Bladder microvascular endothelial cell (primary cell): ENCODE measurements at places on chromosomes 12 and 14. TPM values are rescaled to one million over a fixed set of nuclear protein-coding genes. Genes with fewer than 3 reads are reported as not detected.

KCNK13 gene
- total RNA-seq, result not detected in 2 replicates

MED6 gene
- 13.4 and 26.1 TPM in 2 replicates for total RNA-seq

TAS2R50 gene
- total RNA-seq, result 1.1 and 9.0 TPM in 2 replicates

ACOT4 gene
- total RNA-seq, result 0.49 and 0.76 TPM in 2 replicates

DLK1 gene
- total RNA-seq, result not detected in 2 replicates

SERPINA10 gene
- not detected in 2 replicates for total RNA-seq

NEUROD4 gene
- not detected in 2 replicates for total RNA-seq

ATL1 gene
- total RNA-seq, result 1.8 and 4.0 TPM in 2 replicates

LPAR5 gene
- total RNA-seq, result not detected in 2 replicates

CD4 gene
- total RNA-seq, result not detected in 2 replicates

GALNT6 gene
- total RNA-seq, result 19.9 and 49.5 TPM in 2 replicates

RIMBP2 gene
- not detected in 2 replicates for total RNA-seq

BIN2 gene
- not detected in 2 replicates for total RNA-seq

CHGA gene
- total RNA-seq, result 0.16 and 1.0 TPM in 2 replicates

KRT85 gene
- not detected in 2 replicates for total RNA-seq

GPD1 gene
- total RNA-seq, result not detected in 2 replicates

AKAP3 gene
- 0.63 and 0.65 TPM in 2 replicates for total RNA-seq

SLC4A8 gene
- 0.97 and 2.1 TPM in 2 replicates for total RNA-seq

INHBE gene
- total RNA-seq, result under 0.01 TPM in 1 of 2 replicates, not detected in the other

SYNDIG1L gene
- total RNA-seq, result 0.06 TPM in 1 of 2 replicates, not detected in the other

IL22 gene
- not detected in 2 replicates for total RNA-seq

VASH1 gene
- 54.4 and 113 TPM in 2 replicates for total RNA-seq

CRIP2 gene
- total RNA-seq, result 195 and 200 TPM in 2 replicates

LRP1-AS gene
- total RNA-seq, result not detected in 2 replicates

TROAP gene
- 5.3 and 12.5 TPM in 2 replicates for total RNA-seq

SOAT2 gene
- total RNA-seq, result not detected in 2 replicates

P2RX7 gene
- total RNA-seq, result 0.65 and 16.6 TPM in 2 replicates

RTN1 gene
- total RNA-seq, result 0.06 and 0.16 TPM in 2 replicates

PGF gene
- 121 and 214 TPM in 2 replicates for total RNA-seq

NOXRED1 gene
- 0.16 and 0.25 TPM in 2 replicates for total RNA-seq

CLEC9A gene
- not detected in 2 replicates for total RNA-seq

RGS6 gene
- not detected in 2 replicates for total RNA-seq

FAR2 gene
- total RNA-seq, result 20.4 and 65.9 TPM in 2 replicates

DEGS2 gene
- 0.31 TPM in 1 of 2 replicates, not detected in the other for total RNA-seq

DLGAP5 gene
- 19.0 and 39.0 TPM in 2 replicates for total RNA-seq

ARHGAP9 gene
- total RNA-seq, result under 0.01 TPM in 1 of 2 replicates, not detected in the other

EIF2B1 gene
- total RNA-seq, result 34.0 and 54.2 TPM in 2 replicates

YARS2 gene
- total RNA-seq, result 30.1 and 42.0 TPM in 2 replicates

ARID2 gene
- total RNA-seq, result 8.1 and 26.5 TPM in 2 replicates

TOMM20L gene
- total RNA-seq, result not detected in 2 replicates

OR4E2 gene
- not detected in 2 replicates for total RNA-seq

TNFRSF1A gene
- 39.7 and 60.5 TPM in 2 replicates for total RNA-seq

MIP gene
- total RNA-seq, result 0.38 TPM in 1 of 2 replicates, not detected in the other

ARG2 gene
- total RNA-seq, result 15.7 and 21.6 TPM in 2 replicates

INHBC gene
- not detected in 2 replicates for total RNA-seq

ATP23 gene
- total RNA-seq, result 10.5 and 19.1 TPM in 2 replicates

LHX5 gene
- total RNA-seq, result not detected in 2 replicates

AKAP5 gene
- total RNA-seq, result 0.32 and 0.82 TPM in 2 replicates

BEST3 gene
- 0.19 TPM in 1 of 2 replicates, not detected in the other for total RNA-seq

OAS1 gene
- 7.1 and 31.3 TPM in 2 replicates for total RNA-seq

ITGA7 gene
- 0.76 and 0.81 TPM in 2 replicates for total RNA-seq

CNTN1 gene
- not detected in 2 replicates for total RNA-seq

LMO3 gene
- not detected in 2 replicates for total RNA-seq

FAM186B gene
- under 0.01 and 0.06 TPM in 2 replicates for total RNA-seq

RECQL gene
- 80.9 and 135 TPM in 2 replicates for total RNA-seq

ZNF605 gene
- total RNA-seq, result 3.2 and 10.3 TPM in 2 replicates
